ENCODE measurements at places on chromosomes 12 and 14. TPM values are rescaled to one million over a fixed set of nuclear protein-coding genes. Genes with fewer than 3 reads are reported as not detected.

The CIDEB gene
- 0.34 TPM for total RNA-seq

The CMA1 gene
- not detected for total RNA-seq

The ANO4 gene
- total RNA-seq, result 8.8 TPM

The TAS2R31 gene
- total RNA-seq, result 1.4 TPM

- no peak for DNase-seq
Observed at GRCh38 chr12:19620222-19620621, 180.9 kb downstream of the AEBP2 start.

- no peak for DNase-seq
Observed at GRCh38 chr12:4496145-4496838, 42.4 kb upstream of the RAD51AP1 start.

- DNase-seq, result no peak
Observed at GRCh38 chr12:92278378-92278828, 132.8 kb upstream of the BTG1 start.

GRCh38 chr12:56338308-56339157 is at the start of gene IL23A:
TSS of gene IL23A (plus strand) at chr12:56338884. CDS start at chr12:56339045, 161 bp downstream.
- no peak for DNase-seq

- peak; percentile 74 for DNase-seq
Observed at GRCh38 chr12:46264057-46264456, 4.8 kb downstream of the SLC38A1 start.

DNA sequence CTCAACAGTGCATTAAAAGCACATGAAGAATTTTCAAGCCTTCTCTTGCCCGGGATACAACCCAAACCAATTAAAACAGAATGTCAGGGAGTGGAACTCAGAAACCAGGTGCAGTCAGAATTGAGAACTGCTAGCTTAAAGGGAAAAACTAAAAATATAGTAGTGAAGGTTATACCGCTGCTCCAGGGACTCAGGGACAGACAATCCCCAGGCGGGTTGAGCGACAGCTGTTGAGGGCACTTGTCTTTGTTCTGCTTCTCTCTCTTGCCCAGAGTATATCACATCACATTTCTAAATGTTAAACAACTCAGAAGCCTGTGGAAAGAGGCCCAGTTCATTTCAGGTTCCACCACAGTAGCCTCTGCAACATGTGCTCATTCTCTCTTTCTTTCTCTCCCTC is 93.1 kb downstream of the SLC5A8 start:
- peak; percentile 2 for DNase-seq

DNA sequence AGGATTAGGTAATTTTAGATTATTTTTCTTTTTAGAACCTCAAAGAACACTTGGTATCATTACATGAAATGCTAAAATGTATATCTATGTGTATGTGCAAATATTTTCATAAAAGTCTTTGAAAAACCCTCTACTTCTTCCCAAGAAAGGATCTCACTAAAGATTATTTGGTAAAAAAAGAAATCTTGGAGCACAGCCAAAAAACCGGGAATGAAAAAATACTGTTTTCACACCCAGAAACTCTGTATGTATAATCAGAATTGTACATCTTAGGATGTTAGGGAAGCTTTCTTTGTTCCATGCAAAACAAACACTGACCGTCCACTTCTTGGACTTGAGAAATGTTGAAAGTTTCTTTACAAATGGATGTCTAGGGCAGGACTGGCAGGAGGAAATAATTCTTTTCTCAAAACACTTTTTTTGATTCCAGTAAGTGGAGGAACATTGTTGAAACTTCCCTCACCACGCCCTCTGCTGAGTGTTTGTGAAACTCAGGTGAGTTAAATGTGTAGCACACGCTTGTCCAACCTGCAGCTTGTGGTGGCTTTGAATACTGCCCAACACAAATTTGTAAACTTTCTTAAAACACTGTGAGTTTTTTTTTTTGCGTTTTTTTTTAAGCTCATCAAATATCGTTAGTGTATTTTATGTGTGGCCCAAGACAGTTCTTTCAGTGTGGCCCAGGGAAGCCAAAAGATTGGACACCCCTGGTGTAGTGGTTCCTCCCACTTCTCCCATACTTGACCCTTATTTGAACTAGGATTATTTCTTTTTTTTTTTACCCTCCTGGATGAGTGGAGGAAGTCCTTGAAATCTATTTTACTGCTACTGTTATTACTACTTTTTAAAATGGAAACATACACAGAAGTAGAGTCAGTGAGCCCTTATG is 26.6 kb downstream of the FBXO34 start:
- no peak for DNase-seq

Measured in LHCN-M2 (cell line).